ENCODE measurements at places on chromosomes 13 and 19. TPM values are rescaled to one million over a fixed set of nuclear protein-coding genes. Genes with fewer than 3 reads are reported as not detected.

GRCh38 chr19:5804516-5805461 lies at the start of gene NRTN:
Gene NRTN, plus strand, starts transcription at chr19:5805067. Its CDS starts 19,099 bp downstream, at chr19:5824166.
- DNase-seq = no peak
- H3K27ac ChIP-seq = no peak within 1 kb of the TSS
- peaks cover 33% of the 10 kb centered on the region for H3K4me1 ChIP-seq
- peak within 1 kb of the TSS; percentile 43 for H3K4me3 ChIP-seq

DNA sequence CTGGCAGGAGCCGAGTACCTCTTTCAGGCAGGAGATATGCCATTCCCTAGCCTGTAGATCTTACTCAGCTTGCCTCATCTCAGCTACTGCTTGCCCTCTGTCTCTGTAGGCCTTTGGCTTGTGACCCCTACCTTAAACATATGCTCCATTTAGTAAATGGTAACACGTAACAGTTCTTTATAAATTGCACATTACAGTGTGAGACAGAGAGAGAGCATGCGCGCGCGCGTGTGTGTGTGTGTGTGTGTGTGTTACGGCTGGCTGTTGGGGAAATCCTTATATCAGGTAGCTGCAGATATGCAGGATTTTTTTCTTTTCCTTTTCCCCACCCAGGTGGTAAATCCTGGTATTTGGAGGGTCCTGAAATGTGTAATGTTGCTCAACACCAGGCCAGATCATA lies 4.2 kb downstream of the SPINT2 start:
- DNase-seq = no peak
- H3K4me1 ChIP-seq = peaks cover 20% of the 10 kb centered on the region
- no peaks in the 10 kb centered on the region for H3K36me3 ChIP-seq
- no peak overlapping the region for H3K27ac ChIP-seq

DNA sequence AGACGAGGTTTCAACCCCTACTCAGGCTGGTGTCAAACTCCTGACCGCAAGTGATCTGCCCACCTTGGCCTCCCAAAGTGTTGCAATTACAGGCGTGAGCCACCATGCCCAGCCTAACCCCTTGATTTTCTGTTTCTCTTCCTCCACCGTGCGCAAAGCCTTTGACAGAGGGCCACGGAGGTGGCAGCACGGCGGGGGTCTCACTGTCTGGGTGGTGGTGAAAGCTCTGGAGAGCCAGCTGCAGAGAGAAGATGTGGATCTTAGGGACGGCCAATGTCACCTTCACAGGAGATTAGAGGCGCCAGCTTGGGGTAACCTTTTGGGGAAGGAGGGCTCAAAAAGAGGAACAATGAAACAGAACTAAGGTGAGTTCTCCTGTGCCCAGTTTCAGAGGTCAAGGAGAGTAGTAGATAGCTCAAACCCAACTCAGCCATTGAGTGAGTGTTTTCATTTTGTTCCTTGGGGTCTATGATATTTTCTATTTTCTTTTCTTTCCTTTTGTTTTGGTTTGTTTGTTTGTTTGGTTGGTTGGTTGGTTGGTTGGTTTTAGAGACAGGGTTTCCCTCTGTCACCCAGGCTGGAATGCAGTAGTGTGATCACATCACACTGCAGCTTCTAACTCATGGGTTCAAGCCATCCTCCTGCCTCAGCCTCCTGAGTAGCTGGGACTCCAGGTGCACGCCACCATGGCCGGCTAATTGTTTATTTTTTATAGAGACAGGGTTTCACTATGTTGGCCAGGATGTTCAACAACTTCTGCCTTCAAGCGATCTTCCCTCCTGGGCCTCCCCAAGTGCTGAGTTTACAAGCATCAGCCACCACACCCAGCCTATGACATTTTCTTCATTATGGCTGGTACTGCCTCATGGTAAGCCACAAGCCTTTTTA lies 37.7 kb downstream of the GPR42 start:
- no peak overlapping the region for H3K27ac ChIP-seq
- DNase-seq = no peak
- no peak overlapping the region for H3K4me3 ChIP-seq
- H3K27me3 ChIP-seq = no peaks in the 10 kb centered on the region
- no peaks in the 10 kb centered on the region for H3K36me3 ChIP-seq
- no peaks in the 10 kb centered on the region for H3K4me1 ChIP-seq

The ATP4B gene
- not detected for polyA plus RNA-seq

The PLPPR3 gene
- polyA plus RNA-seq = 2.7 TPM

The ZNF534 gene
- polyA plus RNA-seq = 2.1 TPM

The KLK14 gene
- 1.4 TPM for polyA plus RNA-seq

The LGALS4 gene
- 1.6 TPM for polyA plus RNA-seq

GRCh38 chr13:102770435-102770834 lies 3.2 kb downstream of the TEX30 start:
- no peak overlapping the region for H3K4me3 ChIP-seq
- no peaks in the 10 kb centered on the region for H3K36me3 ChIP-seq
- no peaks in the 10 kb centered on the region for H3K27me3 ChIP-seq
- DNase-seq = no peak

DNA sequence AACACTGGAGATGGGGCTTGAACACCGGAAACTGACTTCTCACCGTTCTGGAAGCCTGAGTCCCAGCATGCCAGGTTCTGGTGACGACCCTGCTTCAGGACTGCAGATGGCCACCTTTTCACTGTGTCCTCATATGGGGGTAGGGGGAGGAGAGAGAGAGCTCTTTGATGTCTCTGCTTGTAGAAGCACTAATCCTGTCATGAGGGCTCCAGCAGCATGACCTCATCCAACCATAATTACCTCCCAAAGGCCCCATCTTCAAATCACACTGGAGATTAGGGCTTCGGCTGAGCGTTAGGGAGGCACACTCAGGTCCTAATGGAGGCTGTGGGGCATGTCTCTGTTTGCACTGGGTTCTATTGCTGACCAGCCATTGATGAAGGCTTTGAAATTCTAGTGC lies 255.3 kb downstream of the TEX29 start:
- H3K4me1 ChIP-seq = no peaks in the 10 kb centered on the region
- H3K27ac ChIP-seq = no peak overlapping the region
- no peaks in the 10 kb centered on the region for H3K36me3 ChIP-seq

DNA sequence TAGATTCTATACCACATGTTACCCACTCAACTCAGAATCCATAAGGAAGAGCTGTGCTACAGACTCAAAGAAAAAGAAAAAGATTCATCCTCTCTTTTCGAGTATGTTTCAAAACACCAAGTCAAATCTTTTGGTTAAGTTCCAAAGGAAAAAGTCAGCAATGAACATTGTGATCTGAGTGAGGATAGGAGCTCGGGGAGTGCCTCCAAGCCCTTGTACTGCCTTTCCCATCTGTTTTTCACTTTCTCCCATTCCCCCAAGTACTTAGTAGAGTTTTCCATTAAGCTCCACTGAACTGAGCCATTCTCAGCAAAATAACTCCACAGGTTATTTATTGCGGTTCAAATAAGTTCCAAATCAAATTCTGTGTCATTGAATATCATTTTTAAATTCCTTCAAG lies 47.7 kb upstream of the MAB21L1 start:
- H3K4me1 ChIP-seq = no peaks in the 10 kb centered on the region
- H3K27ac ChIP-seq = no peak overlapping the region
- H3K4me3 ChIP-seq = no peak overlapping the region
- no peaks in the 10 kb centered on the region for H3K27me3 ChIP-seq
- no peaks in the 10 kb centered on the region for H3K36me3 ChIP-seq

- H3K27me3 ChIP-seq = no peaks in the 10 kb centered on the region
- no peak overlapping the region for H3K27ac ChIP-seq
- DNase-seq = no peak
- H3K4me3 ChIP-seq = no peak overlapping the region
Observed at GRCh38 chr19:28184997-28185396, 1028.0 kb downstream of the UQCRFS1 start.

DNA sequence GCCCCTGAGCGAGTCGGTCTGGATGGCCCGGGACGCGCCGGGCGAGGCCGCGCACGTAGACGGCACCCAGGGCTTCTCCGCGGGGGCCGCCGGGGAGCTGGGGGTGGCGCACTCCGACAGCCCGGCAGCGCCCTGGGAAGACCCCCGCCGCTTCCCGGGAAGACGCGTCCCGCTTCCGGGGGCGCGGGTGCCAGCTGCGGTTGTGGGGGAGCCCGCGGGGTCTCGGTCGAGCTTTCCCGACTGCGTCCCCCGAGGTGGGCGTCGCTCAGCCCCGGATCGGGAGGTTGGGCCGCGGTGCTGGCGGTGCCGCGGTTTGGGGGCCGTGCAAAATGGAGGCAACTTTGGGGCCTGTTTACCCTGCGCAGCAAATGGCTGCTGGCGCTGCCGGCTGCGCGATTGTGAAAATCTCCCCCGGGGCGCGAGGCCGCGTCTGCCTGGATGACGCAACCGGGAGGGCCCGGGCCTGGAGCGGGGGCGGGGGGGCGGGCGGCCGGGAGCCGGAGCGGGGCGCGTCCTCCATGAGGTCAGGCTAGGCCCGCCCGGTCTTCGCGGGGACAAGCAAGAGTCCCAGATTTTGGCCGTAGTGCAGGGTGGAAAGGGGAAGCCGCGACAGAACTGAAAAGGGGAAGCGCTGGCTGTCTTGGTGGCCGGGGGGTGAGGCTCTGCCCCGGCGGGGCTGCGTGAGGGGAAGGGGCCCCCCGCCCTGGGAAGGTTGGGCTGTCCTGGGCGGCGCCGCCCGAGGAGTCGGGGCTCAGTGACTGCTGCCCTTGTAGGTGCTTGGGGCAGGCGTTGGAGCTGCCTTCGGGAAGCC lies 11.3 kb downstream of the PEAK3 start:
- H3K4me1 ChIP-seq = peaks cover 43% of the 10 kb centered on the region
- peak overlapping the region; percentile 99 for H3K27ac ChIP-seq
- peak; percentile 79 for DNase-seq
- no peaks in the 10 kb centered on the region for H3K27me3 ChIP-seq

- no peak for DNase-seq
- H3K27ac ChIP-seq = peak overlapping the region; percentile 91
- no peaks in the 10 kb centered on the region for H3K27me3 ChIP-seq
- peak overlapping the region; percentile 78 for H3K4me3 ChIP-seq
Observed at GRCh38 chr13:97223037-97223710, 1.0 kb downstream of the MBNL2 start.

DNA sequence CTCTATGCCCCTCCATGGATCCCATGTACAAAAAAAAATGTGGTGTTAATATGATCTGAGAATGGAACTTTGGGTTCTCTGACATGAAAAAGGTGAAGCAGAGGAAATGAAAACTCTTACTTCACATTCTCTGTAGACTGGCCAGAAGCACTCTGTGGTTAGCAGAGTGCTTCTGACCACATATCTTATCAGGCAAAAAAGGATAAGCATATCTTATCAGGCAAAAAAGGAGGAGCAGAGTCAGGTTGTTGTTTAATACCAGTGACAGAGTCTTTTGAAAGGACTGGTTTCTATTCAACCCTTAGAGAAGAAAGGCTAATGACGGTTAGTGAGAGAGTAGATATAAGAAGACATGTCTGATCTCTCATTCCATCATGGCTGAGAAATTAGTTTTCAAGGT lies 1404.8 kb downstream of the SLITRK1 start:
- H3K27me3 ChIP-seq = no peaks in the 10 kb centered on the region
- H3K36me3 ChIP-seq = no peaks in the 10 kb centered on the region
- no peak overlapping the region for H3K27ac ChIP-seq
- DNase-seq = no peak
- H3K4me1 ChIP-seq = no peaks in the 10 kb centered on the region
- H3K4me3 ChIP-seq = no peak overlapping the region

DNA sequence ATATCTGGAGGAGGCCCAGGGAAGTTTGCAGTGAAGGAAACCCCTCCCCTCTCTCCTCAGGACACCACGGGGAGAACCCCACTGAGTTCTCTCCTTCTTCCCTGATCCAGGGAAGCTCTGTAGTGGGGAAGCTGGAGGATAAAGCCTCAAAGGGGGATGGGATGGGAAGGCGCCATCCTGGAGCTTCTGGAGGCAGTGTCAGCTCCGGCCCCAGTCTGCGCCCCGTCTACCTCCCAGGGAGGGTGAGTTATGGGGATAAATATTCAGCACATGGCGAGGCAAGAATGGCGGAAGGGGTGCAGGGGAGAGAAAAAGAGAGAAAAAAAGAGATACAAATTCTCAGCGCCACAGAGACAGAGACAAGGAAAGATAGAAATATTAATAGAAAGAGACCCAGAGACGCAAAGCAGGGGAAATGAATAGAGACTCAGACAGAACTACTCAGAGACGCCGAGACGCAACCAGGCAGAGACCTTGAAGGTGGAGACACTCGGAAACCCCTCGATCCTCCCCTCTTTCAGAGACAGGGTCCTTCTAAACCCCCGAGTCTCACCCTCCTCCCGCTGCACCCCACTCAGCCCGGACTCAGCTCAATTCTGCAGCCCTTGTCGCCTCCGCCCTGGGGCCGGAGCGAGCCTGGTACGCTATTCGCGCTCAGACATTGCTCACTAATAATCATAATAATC lies 23.6 kb downstream of the OLFM2 start:
- no peaks in the 10 kb centered on the region for H3K27me3 ChIP-seq
- no peak for DNase-seq
- H3K4me1 ChIP-seq = peaks cover 4% of the 10 kb centered on the region
- H3K36me3 ChIP-seq = no peaks in the 10 kb centered on the region

The APOC1 gene
- polyA plus RNA-seq = 42.9 TPM

DNA sequence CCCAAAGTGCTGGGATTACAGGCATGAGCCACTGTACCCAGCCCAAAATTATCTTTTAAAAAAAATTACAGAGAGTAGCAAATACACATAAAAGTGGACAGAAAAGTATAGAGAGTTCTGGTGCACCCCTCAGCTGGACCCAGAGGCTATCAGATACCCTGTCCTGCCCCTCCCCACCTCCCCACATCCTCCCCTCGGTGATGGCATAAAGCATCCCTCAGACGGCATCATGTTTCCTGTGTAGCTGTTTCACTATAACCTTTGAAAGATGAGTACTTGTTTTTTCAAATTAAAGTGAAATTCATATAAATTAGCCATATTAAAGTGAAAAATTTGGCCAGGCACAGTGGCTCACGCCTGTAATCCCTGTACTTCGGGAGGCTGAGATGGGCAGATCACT lies 20.1 kb downstream of the SLC27A1 start:
- H3K27me3 ChIP-seq = no peaks in the 10 kb centered on the region
- DNase-seq = no peak
- no peak overlapping the region for H3K27ac ChIP-seq
- no peak overlapping the region for H3K4me3 ChIP-seq
- no peaks in the 10 kb centered on the region for H3K36me3 ChIP-seq

The MBD3L2 gene
- polyA plus RNA-seq = not detected

GRCh38 chr19:29667901-29668341 lies 2.7 kb downstream of the PLEKHF1 start:
- peak overlapping the region; percentile 26 for H3K27ac ChIP-seq
- peaks cover 49% of the 10 kb centered on the region for H3K4me1 ChIP-seq
- DNase-seq = no peak
- H3K27me3 ChIP-seq = no peaks in the 10 kb centered on the region
- no peaks in the 10 kb centered on the region for H3K36me3 ChIP-seq

DNA sequence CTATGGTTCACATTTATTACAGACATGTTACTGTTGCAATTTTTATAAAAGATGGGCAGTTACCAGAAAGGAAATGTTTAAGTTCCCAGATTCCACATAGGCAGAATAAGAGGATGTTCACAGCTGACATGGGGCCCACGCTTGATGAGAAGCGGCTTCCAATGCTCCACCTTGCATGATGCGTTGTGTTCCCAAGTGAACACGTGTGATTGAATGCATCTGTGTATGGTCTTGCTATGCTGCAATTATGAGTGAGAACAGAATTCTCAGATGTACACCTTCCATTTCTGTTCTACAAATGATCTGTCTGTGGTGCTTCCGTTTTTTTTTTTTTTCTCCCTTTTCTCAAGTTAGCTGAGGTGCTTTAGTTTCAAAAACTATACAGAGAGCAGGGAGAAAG lies 15.5 kb downstream of the UPF3A start:
- no peak for DNase-seq
- H3K27ac ChIP-seq = no peak overlapping the region
- H3K36me3 ChIP-seq = no peaks in the 10 kb centered on the region
- H3K4me3 ChIP-seq = no peak overlapping the region
- H3K4me1 ChIP-seq = no peaks in the 10 kb centered on the region
- no peaks in the 10 kb centered on the region for H3K27me3 ChIP-seq

The DUS3L gene
- polyA plus RNA-seq = 75.6 TPM

GRCh38 chr13:40682449-40683240 lies 16.2 kb upstream of the FOXO1 start:
- H3K4me1 ChIP-seq = no peaks in the 10 kb centered on the region
- H3K27me3 ChIP-seq = no peaks in the 10 kb centered on the region
- no peak overlapping the region for H3K4me3 ChIP-seq
- no peaks in the 10 kb centered on the region for H3K36me3 ChIP-seq

The DHX34 gene
- polyA plus RNA-seq = 55.1 TPM
